Right cardiac atrium (tissue), 5 donors: ENCODE measurements at places on chromosomes 3 and 15.

DNA sequence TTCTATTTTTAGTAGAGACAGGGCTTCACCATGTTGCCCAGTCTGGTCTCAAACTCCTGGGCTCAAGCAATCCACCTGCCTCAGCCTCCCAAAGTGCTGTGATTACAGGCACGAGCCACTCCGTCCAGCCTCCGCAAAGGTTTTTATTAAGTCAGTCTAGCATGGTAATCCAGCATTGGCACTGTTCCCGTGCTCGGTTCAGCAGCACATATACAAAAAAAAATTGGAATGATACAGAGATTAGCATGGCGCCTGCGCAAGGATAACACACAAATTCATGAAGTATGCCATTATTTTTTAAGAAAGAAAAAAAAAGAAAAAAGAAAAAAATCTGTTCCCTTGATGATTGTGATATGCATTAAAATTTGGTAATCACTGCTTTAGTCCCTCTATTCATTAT lies 8.5 kb downstream of the CKMT1A start:
- DNase-seq = no peak

- DNase-seq = no peak
Observed at GRCh38 chr3:57173687-57174086, 8.5 kb upstream of the IL17RD start.

GRCh38 chr3:20064796-20065564 lies 24.7 kb downstream of the KAT2B start:
- DNase-seq = no peak

DNA sequence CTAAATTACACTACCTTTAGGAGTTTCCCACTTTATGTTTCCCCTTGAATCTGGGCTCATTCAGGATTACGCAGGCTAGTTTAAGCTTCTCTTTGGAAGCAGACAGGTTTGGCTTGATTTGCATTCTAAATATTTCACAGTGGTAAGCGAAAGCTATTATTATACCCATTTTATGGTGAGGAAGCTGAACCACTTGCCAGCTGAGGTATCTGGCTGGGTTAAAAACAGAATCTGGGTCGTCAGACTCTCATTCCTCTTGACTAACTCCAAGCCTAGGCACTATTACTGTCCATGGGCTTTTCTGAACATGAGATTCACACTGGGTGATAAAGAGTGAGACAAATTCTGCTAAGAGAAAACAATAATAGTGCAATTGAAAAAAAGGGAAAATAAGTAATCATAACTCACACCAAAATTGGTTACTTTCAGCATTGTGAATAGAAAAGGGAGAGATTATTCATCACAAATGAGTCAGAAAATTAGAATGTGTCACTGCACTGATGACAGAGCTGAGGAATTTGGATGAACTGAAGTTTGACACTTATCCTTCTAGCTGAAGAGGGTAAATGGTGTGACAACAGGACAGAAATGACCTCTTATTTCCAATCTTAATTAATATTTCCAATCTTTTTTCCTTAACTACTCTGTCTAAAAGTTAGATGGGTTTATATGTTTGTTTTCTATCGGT lies 211.3 kb downstream of the TIGIT start:
- DNase-seq = no peak

- no peak for DNase-seq
Observed at GRCh38 chr3:171805687-171806086, 4.6 kb downstream of the PLD1 start.

DNA sequence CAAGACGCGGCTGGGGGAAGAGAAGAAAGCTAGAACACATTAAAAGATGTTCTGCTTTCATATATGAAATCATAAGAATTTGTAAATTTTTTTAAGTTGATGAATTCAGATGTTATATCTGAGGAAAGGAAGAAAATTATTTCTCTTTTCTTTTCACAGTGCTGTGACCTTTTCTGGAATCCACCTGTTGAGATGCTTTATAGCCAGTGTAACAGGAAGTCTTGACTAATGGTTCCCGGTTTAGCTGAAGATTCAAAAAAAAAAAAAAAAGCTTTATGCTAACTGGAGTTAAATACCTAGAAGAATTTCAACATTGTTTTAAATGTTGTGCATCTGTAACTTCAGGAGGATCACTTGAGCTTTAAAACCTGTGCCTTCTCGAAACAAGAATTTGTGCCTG lies 9.9 kb downstream of the GTPBP8 start:
- no peak for DNase-seq

- no peak for DNase-seq
Observed at GRCh38 chr3:43212914-43213611, 73.3 kb upstream of the SNRK start.

DNA sequence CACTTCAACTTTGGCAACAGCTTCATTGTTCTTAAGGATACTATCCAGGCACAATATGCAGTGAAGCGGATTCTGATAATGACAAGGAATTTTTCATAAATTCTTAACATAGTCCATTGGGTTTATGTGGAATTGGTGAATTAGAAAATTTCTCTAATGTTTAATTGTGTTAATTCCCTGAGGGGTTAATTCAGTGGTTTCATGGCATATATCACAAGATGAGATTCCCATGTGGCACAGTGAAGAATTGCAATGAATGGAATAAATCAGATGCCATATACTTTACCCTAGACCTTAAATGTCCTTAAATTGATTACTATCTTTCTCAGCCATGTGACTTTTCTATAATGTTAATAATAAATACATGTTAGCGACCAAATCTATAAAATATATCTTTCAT lies 1244.1 kb downstream of the ROBO2 start:
- DNase-seq = no peak

GRCh38 chr3:53506763-53507145 lies 12.3 kb downstream of the CACNA1D start:
- DNase-seq = no peak

DNA sequence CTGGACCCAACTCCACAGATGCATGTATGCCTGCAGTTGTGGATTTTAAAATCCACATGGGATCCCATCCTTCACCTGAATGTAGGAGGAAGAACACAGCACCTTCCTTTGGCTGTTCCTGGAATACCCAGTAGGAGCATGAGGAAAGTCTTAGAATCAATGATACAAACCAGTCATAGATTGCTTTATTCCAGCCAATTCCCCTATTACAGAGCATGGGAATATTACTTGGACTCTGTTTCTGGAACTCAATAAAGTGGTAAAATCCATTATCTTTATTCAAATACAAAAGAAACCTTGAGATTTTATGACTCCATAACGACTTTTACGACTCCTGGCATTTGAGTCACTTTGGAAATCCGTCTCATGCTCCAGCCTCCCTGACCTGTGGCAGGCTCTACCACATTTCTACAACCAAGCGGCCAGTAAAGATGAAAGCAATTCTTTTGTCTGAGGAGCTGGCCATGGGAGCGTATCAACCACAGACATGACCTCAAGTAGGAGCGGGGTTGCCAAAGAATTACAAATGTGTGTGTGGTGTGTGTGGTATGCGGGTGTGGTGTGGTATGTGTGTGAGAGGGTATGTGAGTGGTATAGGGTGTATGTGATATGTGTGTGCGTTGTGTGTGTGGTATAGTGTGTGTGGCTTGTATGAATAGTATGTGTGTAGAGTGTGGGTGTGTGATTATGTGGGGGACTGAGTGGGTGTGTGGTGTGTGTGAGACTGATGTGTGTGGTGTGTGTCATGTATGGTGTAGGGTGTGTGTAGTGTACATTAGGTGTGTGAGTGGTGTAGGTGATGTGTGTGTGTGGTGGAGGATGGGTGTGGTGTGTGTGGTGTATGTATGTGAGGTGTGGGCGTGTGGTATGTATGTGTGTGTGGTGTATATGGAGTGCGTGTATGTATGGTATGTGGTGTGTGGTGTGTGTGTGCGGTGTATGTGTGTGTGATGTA lies 40.0 kb downstream of the ARRDC4 start:
- DNase-seq = no peak

DNA sequence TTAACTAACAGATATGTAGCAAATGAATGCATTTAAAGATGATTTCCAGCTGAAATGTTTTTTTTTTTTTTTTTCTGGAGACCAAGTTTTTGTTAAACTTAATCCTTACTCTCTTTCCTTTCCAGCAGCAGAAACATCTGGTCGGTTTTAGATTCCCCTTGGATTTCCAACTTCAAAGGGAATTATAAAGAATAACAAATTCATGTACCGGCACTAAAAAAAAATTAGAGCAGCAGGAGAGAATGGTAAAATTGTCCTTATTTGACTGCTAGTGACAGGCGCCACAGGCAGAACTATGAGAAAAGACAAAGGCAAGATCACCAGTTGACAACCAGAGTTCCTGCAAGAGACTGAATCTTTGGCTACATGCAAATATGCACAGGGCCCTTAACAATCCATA lies 393.3 kb downstream of the TIGIT start:
- DNase-seq = no peak

DNA sequence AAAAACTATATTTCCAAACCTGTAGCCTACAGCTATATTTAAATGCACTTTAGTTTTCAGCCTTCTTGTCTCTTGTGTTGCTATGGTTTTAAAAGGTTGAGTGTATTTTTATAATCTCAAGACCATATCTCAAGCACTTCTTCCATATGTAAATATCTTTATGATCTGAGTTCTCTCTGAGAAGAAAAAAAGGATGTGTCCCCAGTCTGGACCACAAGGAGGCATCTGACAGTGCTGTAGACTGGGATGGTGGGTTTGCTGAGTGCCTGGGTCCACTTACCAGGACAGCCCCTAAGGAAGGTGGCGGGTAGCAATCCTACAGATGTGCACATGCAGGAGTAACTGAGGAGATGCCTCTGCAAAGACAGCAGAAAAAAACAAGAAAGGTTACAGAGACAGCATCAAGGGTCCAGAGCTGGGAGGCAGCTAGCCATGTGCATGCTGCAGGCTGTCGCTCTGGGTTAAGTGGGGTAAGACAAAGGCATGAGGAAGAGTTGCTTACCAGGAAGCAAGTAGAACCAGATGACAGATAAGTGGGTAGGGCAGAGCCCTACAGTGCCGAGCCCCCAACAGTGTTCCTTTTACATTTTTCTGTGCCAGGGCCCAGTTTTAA lies 70.6 kb upstream of the SNRK start:
- no peak for DNase-seq

- DNase-seq = no peak
Observed at GRCh38 chr3:156604642-156605144, 49.8 kb upstream of the SSR3 start.

GRCh38 chr3:83500931-83501330 lies 1457.9 kb upstream of the CADM2 start:
- no peak for DNase-seq

- DNase-seq = no peak
Observed at GRCh38 chr3:183227586-183227985, 25.5 kb upstream of the B3GNT5 start.

GRCh38 chr3:78338405-78338804 lies 1298.5 kb downstream of the ROBO2 start:
- no peak for DNase-seq

DNA sequence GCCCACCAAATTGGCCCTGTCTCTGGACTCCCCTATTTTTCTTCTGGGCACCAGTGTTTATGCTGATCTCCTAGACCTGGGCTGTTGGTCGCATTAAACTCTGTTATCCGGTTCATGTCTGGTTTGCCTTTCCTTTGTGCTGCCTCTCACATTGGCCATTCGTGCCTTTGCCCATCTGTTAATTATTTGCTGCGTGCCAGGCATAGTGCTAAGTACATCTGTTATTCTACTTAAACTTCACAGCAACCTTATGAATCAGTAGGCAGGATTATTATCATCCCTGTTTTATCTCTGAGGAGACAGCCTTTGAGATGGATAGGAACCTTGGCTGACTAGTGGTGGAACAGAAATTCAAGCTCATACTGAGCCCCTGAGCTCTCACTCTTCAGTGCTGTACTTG lies 76.0 kb downstream of the THSD4 start:
- no peak for DNase-seq

- DNase-seq = peak; percentile 92
Observed at GRCh38 chr3:187737368-187738070, 7.7 kb downstream of the BCL6 start.

DNA sequence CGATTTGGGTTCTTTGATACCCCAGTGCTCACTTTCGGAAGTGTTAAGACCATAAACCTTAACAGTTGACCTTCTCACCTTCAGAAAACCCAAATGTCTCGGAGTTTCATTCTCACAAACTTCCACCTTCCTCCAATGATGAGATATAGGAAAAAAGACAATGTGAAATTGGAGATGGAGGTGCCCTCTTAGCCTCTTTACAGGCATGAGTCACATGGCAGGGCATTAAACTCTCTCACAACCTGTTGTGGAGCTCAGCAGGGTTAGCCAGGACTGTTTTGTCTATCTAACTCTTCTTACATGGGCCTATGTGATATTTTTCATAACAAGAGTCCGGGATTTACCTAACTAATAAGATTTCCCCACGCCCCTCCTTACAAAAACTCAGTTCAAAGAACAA lies 10.7 kb downstream of the AGTR1 start:
- DNase-seq = no peak

GRCh38 chr15:70111203-70112073 lies 13.7 kb upstream of the TLE3 start:
- DNase-seq = peak; percentile 80

DNA sequence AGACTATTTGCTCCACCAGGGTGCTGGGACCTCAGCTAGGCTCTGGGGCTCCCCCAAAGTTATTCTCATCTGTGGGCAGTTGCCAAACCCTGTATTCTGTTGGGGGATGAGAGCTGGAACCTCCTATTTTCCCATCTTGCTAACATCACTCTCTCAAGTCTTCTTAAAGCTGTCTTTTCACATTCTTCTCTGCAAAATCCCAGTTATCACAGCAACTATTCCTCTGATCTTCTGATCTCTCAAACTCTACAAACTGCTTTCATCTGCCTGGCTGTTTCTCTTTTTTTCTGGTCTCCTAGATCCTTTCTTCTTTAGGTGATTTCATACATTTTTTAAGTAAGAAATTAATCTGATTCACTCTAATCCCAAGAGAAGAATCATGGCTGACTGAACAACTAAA lies 10.7 kb upstream of the ADAMTSL3 start:
- DNase-seq = no peak

GRCh38 chr3:56742887-56743286 lies 58.9 kb downstream of the ARHGEF3 start:
- no peak for DNase-seq

DNA sequence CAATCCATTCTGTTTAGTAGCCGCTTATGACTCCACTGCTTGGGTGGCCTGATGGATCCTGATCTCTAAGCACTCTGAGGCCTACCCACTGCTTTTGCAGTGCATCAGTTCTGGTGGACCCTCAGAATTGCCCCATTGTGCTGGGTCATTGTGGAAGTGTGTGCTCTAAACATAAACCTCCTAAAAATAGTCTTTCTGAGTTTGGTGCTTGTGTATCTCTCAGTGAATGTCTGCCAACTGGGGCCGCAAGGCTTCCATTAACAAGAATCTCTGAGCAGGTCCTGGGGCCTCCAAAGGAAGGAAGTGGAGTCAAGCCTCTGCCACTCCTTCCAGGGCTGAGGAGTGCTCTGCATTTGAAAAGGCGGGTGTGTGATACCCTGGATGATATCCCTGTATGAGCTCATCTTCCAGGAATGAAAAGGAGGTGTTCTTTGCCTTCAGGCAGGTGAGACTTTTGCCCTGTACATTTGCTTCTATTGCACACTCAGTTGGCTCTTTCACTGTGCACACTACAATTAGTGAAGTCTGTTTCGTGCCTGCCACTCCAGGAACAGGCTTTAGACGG lies 80.0 kb upstream of the CACNA2D3 start:
- DNase-seq = peak; percentile 40
